ENCODE measurements at places on chromosomes 5 and 9.

DNA sequence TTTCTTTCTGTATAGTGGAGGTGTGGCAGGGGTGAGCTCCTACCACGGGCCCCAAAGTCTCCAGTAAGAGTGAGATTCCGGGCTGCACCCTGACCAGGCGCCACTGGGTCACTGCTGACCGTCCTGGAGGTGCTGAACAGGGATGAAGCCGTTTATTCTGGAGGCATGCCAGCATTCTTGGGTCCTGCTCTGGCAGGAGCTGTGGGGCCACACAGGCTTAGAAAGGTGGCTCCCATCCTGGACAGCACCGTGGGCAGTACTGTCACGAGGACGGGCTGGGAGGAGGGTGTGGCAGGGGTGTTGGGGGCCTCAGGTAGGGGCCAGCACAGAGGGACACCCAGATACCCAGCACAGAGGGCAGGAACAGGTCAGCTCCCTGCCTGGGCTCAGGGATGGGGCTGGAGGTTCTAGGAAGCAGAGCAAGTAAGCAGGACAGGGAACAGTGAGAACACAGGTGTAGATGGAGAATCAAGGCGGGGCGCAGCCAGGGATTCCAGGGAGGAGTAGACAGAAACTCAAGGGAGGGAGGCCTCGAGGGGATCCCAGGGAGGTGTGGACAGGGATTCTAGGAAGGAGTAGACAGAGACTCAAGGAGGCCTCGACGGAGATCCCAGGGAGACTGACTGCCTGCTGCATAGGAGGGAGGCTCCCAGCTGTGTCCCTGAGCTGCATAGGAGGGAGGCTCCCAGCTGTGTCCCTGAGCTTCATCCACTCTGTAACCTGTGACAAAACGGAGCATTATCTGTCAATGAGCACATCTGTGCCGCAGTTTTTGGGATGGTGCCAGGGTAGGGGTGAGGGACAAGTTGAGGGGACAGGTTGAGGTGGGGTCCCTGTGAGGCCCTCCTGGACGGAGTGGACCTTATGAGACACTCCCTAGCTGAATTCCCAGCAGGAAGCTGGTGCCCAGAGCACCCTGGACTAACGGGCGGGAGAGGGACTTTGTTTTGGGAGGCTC is 1.1 kb upstream of the PLEKHG4B start:
- DNase-seq: no peak

- DNase-seq: no peak
Observed at GRCh38 chr5:90983148-90983547, 400.0 kb downstream of the ARRDC3 start.

GRCh38 chr9:22097707-22098106 is 88.6 kb upstream of the CDKN2B start:
- DNase-seq: no peak

DNA sequence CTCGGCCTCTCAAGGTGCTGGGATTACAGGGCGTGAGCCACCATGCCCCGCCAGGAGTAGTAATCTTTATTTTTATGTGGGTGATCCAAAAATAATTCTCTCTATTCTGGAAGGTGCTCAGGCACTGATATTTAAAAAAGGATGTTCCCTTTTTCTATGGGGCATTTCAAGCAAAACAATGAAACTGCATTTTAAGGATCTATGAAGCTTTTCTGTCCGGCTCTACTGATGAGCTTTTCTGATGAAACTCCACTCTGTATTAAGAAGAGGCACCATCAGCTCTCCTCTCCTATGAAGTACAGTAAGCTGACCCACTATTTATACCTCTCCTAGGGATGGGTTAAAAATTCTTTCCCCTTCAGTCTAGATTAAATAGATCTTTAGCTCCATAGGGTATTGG is 7.4 kb downstream of the ADAM19 start:
- no peak for DNase-seq

DNA sequence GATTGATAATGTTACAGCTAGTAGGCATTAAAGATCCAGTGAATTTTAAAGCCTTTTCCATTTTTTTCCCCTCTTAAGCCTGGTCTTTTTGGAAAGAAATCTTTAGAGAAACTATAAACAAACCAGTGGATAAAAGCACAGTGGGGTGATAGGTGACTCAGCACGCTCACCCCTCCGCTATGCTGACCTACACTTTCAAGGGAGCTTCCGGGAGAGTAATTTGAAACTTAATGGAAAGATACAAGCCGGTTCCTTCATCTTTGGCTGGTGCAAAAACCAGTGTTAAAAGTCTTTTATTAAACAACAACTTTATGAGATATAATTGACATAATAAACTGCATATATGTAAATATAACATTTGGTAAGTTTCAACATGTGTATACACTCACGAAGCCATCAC is 27.0 kb upstream of the ALDOB start:
- DNase-seq: no peak

GRCh38 chr9:129377181-129377580 is 199.1 kb upstream of the IER5L start:
- DNase-seq: no peak

DNA sequence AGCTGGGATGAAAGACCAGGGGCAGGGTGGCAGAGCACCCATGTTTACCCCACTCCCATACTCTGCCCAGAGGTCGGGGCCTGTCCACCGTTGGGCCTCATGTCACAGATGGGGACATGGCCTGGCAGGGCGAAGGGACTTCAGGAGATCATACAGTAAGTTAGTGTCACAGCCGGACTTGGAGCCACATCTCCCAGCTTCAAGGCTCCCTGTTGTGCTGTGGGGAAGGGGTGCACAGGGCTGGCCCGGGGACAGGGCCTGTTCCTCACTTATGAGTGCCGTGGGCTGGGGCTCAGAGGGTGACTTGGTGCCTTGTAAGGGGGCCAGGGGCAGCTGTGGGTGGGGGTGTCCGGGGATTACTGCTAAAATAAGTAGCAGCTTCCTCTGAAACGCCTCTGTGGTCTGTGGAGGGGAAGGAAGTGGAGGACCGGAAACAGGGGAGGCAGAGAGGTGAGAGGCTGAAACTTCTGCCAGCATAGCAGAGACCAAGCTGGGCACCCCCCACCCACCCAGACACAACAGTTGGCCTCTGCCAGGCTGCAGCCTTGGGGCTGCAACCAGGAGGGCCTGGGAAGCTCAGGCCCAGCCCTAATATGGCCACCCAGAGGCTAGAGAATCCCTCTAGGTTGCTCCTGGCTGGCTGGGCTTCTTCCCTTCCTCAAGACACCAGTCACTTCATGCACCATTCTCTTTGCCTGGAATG is 41.1 kb upstream of the NEK6 start:
- no peak for DNase-seq

DNA sequence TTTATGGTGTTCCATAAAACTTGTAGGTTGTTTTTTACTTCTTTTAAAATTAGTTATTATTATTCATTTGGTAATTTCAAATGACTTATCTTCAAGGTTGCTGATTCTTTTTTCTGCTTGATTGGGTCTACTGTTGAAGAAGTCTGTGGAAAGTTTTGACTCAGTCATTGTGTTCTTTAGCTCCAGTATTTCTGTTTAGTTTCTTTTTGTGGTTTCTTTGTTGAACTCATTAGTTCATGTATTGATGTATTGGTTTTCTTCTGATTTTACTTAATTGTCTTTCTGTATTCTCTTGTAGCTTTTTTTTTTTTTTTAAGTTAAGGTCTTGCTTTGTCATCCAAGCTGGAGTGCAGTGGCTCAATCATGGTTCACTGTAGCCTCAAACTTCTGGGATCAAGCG is 345.4 kb upstream of the MEF2C start:
- no peak for DNase-seq
